Motor neuron (in vitro differentiated cells): ENCODE measurements at places on chromosomes 11 and 22. TPM values are rescaled to one million over a fixed set of nuclear protein-coding genes. Genes with fewer than 3 reads are reported as not detected.

DEUP1 gene
- total RNA-seq = 0.66 TPM in 1 of 2 replicates, not detected in the other

KCNJ11 gene
- total RNA-seq = 1.8 TPM in 1 of 2 replicates, not detected in the other

ALG8 gene
- 54.0 and 54.5 TPM in 2 replicates for total RNA-seq

DGCR8 gene
- total RNA-seq = 10.9 and 13.5 TPM in 2 replicates
